Fibroblast of the aortic adventitia (primary cell): ENCODE measurements at places on chromosomes 3 and 15. TPM values are rescaled to one million over a fixed set of nuclear protein-coding genes. Genes with fewer than 3 reads are reported as not detected.

The PAQR5 gene
- 13.2 TPM in 1 of 2 replicates, not detected in the other for total RNA-seq

The MCTP2 gene
- 3.9 and 6.0 TPM in 2 replicates for total RNA-seq

The MDFIC2 gene
- not detected in 2 replicates for total RNA-seq

The SCAMP5 gene
- total RNA-seq = 1.1 and 2.2 TPM in 2 replicates

The SAXO2 gene
- 0.25 and 1.4 TPM in 2 replicates for total RNA-seq

The CAPN7 gene
- total RNA-seq = 36.3 and 47.3 TPM in 2 replicates

The MEX3B gene
- 2.1 and 3.5 TPM in 2 replicates for total RNA-seq

The NEK10 gene
- 13.1 and 27.1 TPM in 2 replicates for total RNA-seq

The PRR20G gene
- total RNA-seq = not detected in 2 replicates

The CCR8 gene
- not detected in 2 replicates for total RNA-seq

The TRPC1 gene
- total RNA-seq = 26.1 and 26.7 TPM in 2 replicates

The C15orf40 gene
- 15.8 and 22.5 TPM in 2 replicates for total RNA-seq

The SNX22 gene
- 0.18 and 0.41 TPM in 2 replicates for total RNA-seq

The ZNF662 gene
- total RNA-seq = 0.74 and 2.6 TPM in 2 replicates

The GNAT1 gene
- not detected in 2 replicates for total RNA-seq

The UBAP1L gene
- 2.1 and 3.8 TPM in 2 replicates for total RNA-seq

The DAG1 gene
- 34.1 and 63.4 TPM in 2 replicates for total RNA-seq

The REC114 gene
- total RNA-seq = not detected in 2 replicates
